ENCODE measurements at places on chromosomes 2 and 18.

- no peak for DNase-seq
Measured at GRCh38 chr18:51767293-51767692, 569.8 kb upstream of the MEX3C start.

- peak; percentile 68 for DNase-seq
Measured at GRCh38 chr18:811892-812375, at the start of gene YES1. TSS of gene YES1 (minus strand) at chr18:812242. CDS start at chr18:756827, 55,415 bp downstream.

GRCh38 chr2:107322416-107322815 is 436.4 kb upstream of the ST6GAL2 start:
- no peak for DNase-seq

DNA sequence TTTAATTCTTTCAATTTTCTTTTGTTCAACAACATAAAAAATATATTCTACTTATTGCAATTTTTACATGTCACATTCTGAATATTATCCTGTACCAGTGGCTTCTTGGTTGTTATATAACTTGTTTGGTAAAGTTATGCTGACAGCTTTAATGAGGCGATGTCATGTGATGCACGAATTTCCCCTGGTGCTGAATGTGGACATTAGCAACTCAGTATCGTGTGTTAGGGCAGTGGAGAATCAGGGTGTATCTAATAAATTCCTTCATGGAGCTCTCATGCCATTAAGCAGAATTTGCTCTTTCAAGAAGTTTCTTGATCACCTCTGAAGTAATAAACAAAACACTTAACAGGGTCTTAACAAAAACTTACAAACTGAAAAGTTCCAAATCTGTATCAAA is 99.6 kb upstream of the DNMT3A start:
- no peak for DNase-seq

- no peak for DNase-seq
Measured at GRCh38 chr2:48120112-48120511, 213.8 kb upstream of the FBXO11 start.

DNA sequence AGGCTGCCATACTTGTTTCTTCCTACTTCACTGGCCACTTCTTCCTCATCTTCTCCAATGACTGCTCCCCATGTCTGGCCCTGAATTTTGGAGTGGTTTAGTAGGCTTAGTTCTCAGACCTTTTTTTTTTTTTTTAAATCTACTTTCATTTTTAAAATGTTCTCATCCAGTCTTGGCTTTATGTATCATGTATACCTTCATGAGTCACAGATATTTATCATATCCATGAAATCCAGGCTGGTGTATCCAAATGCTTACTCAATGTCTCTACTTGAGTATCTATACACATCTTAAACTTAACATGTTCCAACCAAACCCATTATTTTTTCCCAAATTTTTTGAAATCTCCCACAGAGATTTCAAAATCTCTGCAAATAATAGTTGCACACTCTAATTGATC is 26.3 kb upstream of the CFAP36 start:
- no peak for DNase-seq

GRCh38 chr2:217798743-217799562 is 203.8 kb downstream of the TNS1 start:
- DNase-seq = no peak

DNA sequence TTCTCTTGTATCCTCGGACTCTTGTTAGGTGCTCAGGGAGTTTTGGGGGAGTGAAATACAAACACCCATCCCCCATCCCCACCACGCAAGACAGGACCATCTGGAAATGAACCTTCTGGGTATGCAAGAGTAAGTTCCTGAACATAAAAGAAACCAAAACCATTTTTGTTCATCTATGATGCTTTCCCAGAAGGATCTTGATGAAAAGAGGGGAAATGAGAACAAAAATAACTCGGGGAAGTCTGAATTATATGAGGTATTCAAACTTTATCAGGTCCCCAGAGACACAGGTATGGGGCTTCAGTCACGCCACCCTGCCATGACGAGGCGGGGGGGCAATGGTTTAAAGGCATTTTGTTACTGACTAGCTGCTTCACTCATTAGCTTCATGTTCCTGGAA is 68.6 kb upstream of the DNMT3A start:
- no peak for DNase-seq

DNA sequence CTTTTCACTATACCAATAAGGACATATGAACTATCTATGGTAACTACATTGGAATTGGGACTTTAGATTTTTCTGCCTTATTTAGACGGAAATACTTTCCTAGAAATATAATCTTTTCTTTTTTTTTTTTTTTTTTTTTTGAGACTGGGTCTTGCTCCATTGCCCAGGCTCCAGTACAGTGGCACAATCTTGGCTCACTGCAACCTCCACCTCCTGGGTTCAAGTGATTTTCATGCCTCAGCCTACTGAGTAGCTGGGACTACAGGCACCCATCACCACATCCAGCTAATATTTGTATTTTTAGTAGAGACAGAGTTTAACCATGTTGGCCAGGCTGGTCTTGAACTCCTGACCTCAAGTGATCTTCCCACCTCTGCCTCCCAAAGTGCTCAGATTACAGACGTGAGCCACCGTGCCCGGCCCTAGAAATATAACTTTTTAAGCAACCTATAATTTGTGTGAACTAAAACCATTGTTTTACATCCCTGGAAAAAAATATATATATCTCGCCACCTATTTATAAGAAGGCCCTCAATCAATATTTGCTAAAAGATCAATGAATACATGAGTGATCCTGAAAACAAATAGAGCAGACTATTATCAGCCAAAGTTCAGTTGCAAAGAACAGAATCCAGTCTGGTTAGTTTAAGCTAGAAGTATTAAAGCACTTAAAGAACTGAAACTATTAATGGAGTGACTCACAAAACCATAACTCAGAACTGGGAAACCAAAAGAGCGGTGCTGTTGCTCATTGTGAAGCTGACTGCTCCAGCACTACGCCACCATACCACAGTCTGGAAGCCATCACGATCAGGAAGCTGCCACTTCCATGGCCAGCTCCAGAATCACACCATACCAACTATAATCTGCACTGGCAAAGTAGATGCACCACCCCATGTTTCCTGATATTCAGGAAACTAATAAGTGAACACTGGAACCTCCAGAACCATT is 8.4 kb upstream of the HNRNPLL start:
- no peak for DNase-seq

DNA sequence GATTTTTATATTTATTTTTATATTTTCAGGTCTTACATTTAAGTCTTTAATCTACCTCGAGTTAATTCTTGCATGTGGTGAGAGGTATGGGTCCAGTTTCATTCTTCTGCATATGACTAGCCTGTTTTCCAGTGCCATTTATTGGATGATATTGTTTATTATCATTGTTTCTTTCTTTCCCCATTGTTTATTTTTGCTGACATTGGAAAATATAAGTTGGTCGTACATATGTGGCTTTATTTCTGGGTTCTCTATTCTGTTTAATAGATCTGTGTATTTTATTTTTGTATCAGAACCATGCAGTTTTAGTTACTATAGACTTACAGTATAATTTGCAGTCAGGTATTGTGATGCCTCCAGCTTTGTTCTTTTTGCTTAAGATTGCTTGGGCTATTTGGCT is 113.4 kb upstream of the VWC2L start:
- no peak for DNase-seq

DNA sequence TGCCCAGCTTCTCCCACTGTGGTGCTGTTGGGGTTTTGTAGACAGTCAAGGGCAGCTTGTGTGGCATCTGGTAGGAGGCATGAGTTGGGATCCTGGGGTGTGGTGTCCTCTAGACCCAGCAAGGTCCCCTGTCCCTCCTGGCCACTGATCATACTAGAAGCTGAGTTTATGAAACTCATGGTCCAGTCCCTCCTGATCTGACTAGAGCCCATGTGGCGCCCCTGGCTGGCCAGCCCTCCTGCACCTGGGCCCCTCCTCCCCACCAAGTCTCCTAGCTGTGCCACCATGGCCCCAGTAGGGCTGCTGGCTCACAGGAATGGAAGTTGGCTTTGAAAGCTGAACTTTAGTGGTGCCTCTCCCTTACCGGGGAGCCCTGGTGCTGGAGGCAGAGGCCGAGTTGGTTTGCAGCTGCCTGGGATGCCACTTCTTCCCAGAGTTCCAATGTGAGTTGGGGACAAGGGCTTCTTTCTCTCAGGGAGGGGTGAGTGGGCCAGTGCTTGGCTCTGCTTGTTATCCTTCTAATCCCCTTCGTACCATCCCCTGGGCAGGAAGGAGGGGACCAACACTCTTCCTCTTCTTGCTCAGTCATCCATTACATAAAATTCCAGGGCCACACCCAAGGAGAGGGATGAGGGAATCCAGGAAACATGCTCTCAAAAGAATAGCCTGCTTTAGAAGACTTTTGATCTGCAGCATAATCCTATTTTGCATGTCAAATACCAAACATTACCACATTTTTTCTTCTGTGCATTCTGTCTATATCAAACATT is 37.5 kb upstream of the HAAO start:
- no peak for DNase-seq

DNA sequence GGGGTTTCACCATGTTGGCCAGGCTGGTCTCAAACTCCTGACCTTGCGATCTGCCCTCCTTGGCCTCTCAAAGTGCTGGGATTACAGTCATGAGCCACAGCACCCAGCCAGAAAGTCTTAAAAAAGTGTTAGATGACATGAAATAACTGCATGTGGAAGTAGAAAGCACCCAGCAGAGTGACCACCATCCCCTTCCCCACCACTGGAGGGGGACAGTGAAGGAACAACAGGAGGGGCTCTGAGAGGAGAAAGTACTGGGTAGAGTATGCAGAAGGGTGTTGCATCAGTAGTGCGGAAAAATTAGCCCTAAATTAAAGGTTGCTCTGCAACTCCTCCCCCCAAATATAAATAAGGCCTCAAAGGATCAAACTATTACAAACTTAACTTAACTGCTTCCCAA is 230.5 kb downstream of the ZNF521 start:
- DNase-seq = no peak

- no peak for DNase-seq
Measured at GRCh38 chr2:64837116-64837731, 152.0 kb upstream of the SLC1A4 start.

DNA sequence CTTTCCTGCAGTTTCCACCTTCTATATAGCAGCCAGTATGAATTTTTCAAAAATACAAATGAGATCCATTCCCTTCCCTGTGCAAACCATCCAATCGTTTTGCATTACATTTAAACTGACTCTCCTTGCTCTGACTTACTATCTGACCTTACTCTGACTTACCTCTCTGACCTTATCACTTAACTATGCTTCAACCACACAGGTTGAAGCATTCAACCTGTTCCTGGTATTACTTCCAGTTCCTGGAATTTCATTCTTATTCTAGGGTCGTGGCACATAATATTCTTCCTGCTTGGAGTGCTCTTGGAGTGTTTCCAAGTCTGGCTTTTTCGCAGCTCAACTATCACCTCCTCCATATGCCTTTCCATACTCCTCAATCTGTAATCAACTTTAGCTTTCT is 850.6 kb upstream of the CHAC2 start:
- no peak for DNase-seq

- no peak for DNase-seq
Measured at GRCh38 chr2:105432749-105433148, 33.9 kb upstream of the FHL2 start.

DNA sequence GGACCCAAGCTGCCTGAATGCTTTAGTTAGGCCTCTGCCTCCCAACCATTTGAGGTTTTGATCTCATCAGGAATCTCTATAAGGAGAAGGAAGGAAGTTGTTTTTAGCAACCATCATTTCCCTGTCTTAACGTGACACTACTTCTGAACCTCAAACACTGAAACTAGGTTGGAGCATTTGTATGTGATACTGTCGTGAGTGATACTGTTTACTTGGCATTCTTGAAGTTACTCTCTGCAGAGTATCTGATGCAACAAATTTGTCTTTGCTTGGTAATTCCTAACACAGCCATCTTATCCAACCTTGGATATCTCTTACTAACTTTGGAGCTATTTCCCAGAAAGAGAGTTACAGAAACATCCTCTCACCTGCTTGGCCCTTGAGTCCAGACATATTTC is 22.1 kb downstream of the TTLL4 start:
- DNase-seq = no peak

DNA sequence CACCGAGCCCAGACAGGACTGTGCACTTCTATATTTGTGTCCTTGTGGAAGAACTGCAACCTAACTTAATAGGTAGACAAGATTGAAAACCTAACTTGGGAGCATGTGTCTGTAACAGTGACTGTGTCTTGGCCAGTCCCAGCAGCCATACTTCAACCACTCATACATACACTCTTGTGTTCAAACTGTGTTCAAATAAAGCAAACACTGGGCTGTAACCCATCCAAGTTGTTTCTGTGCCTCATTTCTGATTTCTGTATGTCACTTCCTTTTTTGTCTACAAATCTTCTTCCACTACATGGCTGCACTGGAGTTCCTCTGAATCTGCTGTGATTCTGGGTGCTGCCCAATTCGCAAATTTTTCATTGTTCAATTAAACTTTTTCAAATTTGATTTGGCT is 31.0 kb downstream of the MSGN1 start:
- no peak for DNase-seq

- DNase-seq = no peak
Measured at GRCh38 chr2:129074298-129074920, 755.7 kb upstream of the HS6ST1 start.

- DNase-seq = no peak
Measured at GRCh38 chr2:159976527-159977160, 85.8 kb downstream of the PLA2R1 start.

DNA sequence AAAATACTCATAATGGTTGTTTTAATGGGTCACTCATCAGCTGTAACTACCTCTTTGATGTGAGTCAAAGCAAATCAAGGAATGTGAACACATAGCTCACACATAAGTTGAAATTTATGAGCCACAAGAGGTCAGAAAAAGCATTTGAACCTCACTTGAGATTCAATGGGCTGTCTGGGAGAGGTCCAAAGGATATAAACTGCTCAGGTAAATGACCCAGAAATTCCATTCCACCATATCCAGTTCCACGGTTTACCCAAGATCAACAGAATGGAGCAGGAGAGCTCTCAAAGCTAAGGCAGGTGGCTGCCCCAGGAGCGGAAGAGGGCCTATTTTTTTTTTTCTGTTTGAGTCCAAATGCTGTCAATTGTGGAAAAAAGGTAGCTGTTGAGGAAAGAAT is 464.1 kb downstream of the TNS1 start:
- DNase-seq = no peak

GRCh38 chr2:145339646-145340045 is 819.7 kb upstream of the ZEB2 start:
- no peak for DNase-seq

DNA sequence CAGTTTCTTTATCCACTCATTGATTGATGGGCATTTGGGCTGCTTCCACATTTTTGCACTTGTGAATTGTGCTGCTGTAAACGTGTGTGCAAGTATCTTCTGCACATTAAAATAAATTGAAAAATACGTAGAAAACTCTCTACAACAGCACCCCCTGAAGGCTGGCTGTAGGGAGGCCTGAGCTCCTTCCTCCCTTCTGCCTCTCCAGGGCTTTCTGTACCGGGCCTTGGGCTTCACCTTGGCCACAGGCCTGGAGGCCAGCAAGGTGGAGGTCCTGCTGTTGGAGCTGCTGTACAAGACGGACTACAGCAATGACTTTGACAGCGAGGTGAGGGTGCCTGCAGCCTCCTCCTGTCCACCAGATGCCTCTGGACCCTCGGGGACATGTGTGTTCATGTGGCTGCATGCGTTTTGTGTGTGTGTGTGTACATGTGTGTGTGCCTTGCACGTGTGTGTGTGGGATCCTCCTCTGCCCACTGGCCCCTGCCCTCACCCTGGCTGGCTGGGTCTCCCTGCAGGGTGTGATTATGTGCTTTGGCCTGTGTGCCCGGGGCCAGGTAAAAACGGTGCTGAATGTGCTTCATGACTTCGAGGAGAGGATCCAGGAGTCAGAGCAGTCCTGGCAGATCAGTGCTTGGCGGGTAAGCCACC is 29.2 kb downstream of the MROH2A start:
- DNase-seq = no peak

- DNase-seq = no peak
Measured at GRCh38 chr2:26336719-26337118, 9.2 kb upstream of the SELENOI start.
